ENCODE measurements at places on chromosomes 12 and 14. TPM values are rescaled to one million over a fixed set of nuclear protein-coding genes. Genes with fewer than 3 reads are reported as not detected.

DNA sequence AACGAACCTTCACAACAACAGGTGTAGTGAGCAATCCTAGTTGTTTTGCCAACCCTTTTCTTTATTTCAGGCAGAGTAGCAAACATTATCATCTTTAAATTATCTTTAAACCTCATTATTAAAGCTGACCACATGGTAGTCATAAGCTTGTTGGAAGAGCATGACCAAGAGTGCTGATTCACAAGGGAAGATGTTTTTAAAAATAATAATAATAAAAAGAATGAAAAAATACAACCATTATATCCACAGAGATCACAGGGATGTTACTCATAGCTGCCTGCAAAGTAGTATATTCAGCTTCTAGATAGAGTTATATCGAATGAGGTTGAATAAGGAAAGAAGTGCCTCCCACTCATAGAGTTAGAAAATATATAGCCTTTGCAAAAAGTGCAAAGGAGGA, 101.0 kb upstream of the FLRT2 start:
- H3K4me1 ChIP-seq, result no peaks in the 10 kb centered on the region
- no peak overlapping the region for H3K4me3 ChIP-seq
- no peaks in the 10 kb centered on the region for H3K36me3 ChIP-seq
- H3K27me3 ChIP-seq, result no peaks in the 10 kb centered on the region

The GPX2 gene
- not detected for total RNA-seq

- no peaks in the 10 kb centered on the region for H3K27me3 ChIP-seq
- no peak overlapping the region for H3K27ac ChIP-seq
- H3K4me1 ChIP-seq, result peaks cover 18% of the 10 kb centered on the region
- DNase-seq, result no peak
- H3K4me3 ChIP-seq, result no peak overlapping the region
- H3K36me3 ChIP-seq, result no peaks in the 10 kb centered on the region
These were observed 71.8 kb upstream of the NAP1L1 start for GRCh38 chr12:76156314-76156713.

The PLA2G1B gene
- total RNA-seq, result not detected

DNA sequence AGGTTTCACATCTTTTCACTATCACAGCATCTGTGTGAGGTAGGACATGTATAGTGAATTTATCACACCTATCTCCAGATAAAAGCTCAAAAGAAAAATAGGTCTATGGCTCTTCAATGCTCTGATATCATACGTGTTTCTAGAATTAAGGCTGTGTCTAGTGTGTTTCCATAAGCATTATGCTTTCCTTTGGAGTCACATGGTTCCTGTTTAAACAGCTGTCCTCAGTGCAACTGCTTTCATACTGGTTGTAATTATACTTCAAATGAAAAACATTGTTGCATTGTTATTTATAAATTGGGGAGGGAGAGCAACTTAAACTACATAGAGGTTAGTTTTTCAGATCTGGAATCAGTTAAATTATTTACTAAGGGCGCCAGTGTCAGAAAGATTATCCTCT, 151.6 kb downstream of the SYT1 start:
- H3K4me1 ChIP-seq, result no peaks in the 10 kb centered on the region
- H3K27me3 ChIP-seq, result no peaks in the 10 kb centered on the region
- H3K4me3 ChIP-seq, result no peak overlapping the region
- no peak for DNase-seq

DNA sequence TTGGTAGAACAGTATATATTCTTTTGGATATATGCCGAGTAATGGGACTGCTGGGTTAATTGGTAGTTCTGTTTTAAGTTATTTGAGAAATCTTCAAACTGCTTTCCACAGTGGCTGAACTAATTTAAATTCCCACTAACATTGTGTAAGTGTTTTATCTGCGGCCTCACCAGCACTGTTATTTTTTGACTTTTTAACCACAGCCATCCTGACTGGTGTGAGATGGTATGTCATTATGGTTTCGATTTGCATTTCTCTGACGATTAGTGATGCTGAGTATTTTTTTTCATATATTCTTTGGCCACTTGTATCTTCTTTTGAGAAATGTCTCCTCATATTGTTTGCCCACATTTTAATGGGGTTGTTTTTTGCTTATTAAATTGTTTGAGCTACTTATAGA, 357.4 kb downstream of the C12orf50 start:
- H3K36me3 ChIP-seq, result no peaks in the 10 kb centered on the region
- no peak for DNase-seq
- no peaks in the 10 kb centered on the region for H3K4me1 ChIP-seq
- no peak overlapping the region for H3K4me3 ChIP-seq
- H3K27me3 ChIP-seq, result no peaks in the 10 kb centered on the region

DNA sequence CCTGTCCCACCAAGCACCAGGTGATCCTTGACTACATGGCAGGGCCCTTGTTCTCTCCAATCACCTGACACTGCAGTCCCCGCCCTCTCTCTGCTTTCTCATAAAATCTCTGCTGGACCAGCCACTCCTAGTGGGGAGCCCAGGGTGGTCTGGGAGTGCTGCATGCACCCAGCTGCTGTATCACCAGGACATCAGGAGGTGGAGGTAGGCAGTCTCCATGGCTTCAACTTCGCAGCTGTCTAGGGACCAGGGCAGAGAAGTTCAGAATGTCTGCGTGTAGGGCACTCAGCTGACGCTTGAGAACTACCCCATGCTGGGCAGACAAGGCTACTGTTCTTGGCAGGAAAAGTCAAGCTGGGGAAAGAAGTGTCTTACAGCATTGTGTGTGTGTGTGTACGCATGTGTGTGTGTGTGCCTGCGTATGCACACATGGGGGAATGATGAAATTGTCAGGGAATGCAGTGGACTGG, 2.6 kb downstream of the WSCD2 start:
- H3K4me3 ChIP-seq, result no peak overlapping the region
- DNase-seq, result no peak
- H3K27ac ChIP-seq, result no peak overlapping the region
- no peaks in the 10 kb centered on the region for H3K36me3 ChIP-seq

- no peak for DNase-seq
- H3K4me1 ChIP-seq, result peaks cover 13% of the 10 kb centered on the region
- no peak overlapping the region for H3K27ac ChIP-seq
- no peak overlapping the region for H3K4me3 ChIP-seq
These were observed 75.7 kb downstream of the HSD17B6 start for GRCh38 chr12:56838621-56839488.

- H3K27ac ChIP-seq, result peak overlapping the region; percentile 88
- H3K27me3 ChIP-seq, result no peaks in the 10 kb centered on the region
- peak; percentile 94 for DNase-seq
- H3K36me3 ChIP-seq, result peaks cover 17% of the 10 kb centered on the region
- peaks cover 32% of the 10 kb centered on the region for H3K4me1 ChIP-seq
These were observed 1.3 kb upstream of the TEDC1 start for GRCh38 chr14:105489542-105490266.

GRCh38 chr12:38350342-38351174, 34.0 kb downstream of the ALG10B start:
- no peak overlapping the region for H3K27ac ChIP-seq
- no peaks in the 10 kb centered on the region for H3K36me3 ChIP-seq
- no peak overlapping the region for H3K4me3 ChIP-seq
- H3K4me1 ChIP-seq, result peaks cover 2% of the 10 kb centered on the region

The CLEC14A gene
- total RNA-seq, result not detected

GRCh38 chr12:54196396-54196795, 7.6 kb upstream of the SMUG1 start:
- no peak overlapping the region for H3K27ac ChIP-seq
- H3K27me3 ChIP-seq, result peaks cover 64% of the 10 kb centered on the region
- DNase-seq, result no peak
- H3K4me1 ChIP-seq, result peaks cover 5% of the 10 kb centered on the region
- H3K4me3 ChIP-seq, result no peak overlapping the region

DNA sequence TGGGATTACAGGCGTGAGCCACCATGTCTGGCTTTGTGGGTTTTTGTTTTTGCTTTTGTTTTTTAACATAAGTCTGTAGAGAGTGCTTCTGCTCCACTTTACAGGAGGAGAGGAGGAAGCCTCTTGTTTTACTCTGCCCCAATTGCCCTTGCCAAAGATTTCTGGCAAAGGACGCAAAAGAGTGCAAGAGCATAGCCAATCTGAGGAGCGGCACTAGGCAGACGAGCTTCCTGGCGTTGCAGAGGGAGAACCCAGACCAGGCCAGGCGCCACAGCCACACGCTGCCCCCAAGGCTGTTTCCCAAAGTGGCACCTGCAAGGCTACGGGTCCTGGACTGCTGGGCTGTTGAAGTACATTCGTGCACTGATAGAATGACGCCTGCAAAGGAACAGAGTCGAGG, 96.2 kb downstream of the BBS10 start:
- H3K36me3 ChIP-seq, result no peaks in the 10 kb centered on the region
- no peak overlapping the region for H3K27ac ChIP-seq
- H3K27me3 ChIP-seq, result peaks cover 6% of the 10 kb centered on the region
- DNase-seq, result no peak
- no peaks in the 10 kb centered on the region for H3K4me1 ChIP-seq

The MUCL1 gene
- not detected for total RNA-seq

GRCh38 chr12:75622492-75622891, 111.1 kb upstream of the KRR1 start:
- no peak for DNase-seq
- peaks cover 9% of the 10 kb centered on the region for H3K4me1 ChIP-seq
- H3K36me3 ChIP-seq, result no peaks in the 10 kb centered on the region
- no peak overlapping the region for H3K4me3 ChIP-seq
- no peak overlapping the region for H3K27ac ChIP-seq

The GCN1 gene
- 109 TPM for total RNA-seq

GRCh38 chr14:21475767-21476522, 814 bp downstream of the RAB2B start:
- H3K27me3 ChIP-seq, result no peaks in the 10 kb centered on the region
- H3K36me3 ChIP-seq, result peaks cover 19% of the 10 kb centered on the region
- peak overlapping the region; percentile 98 for H3K4me3 ChIP-seq
- DNase-seq, result no peak
- H3K4me1 ChIP-seq, result peaks cover 31% of the 10 kb centered on the region

DNA sequence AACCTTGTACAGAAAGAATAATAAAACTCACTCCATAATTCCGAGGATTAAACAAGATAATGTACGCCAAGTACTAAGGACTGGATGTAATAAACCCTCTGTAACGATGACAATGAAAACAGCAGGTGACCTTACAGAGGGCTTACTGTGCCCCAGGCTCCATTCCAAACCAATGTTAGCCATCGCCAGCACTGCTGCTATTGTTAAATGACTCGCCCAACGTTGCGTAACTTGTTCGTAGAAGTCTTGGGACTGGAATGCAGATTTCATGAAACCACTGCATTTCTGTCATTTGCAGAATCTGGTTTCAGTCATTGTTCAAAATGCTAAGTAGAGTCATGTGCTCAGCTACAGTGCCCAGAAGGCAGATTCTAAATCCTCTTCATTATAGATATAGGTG, 728 bp upstream of the STON2 start:
- H3K27me3 ChIP-seq, result peaks cover 14% of the 10 kb centered on the region
- DNase-seq, result no peak
- no peak overlapping the region for H3K4me3 ChIP-seq

DNA sequence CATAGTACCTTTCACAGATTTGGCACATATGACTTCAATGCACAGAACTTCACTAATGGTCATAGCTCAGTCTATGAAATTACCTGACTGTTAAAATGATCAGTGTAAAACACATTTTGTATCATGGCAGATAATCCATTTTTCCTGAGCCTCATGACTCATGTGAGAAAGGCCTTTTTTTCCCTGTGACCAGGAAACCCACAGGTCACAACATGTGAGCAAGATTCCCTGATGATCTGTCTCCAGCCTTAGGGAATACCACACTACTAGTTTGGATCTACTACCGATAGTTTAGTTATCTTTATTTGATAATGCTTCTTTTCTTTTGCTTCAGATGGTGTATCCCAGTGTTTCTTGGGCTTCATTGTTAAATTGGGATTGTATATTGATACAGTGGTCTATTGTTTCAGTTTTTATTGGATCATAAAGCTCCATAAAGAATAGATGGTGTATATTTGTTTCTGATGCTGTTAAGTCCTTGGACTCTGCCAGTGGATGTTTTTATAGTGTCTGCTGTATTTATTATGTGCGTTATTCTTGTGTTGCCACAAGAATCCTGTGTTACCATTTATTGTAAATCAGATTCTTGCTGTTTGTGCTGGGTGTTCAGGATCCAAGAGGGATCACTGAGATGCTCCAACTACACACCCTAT, 248.7 kb upstream of the PELI2 start:
- peaks cover 13% of the 10 kb centered on the region for H3K27me3 ChIP-seq
- H3K4me1 ChIP-seq, result no peaks in the 10 kb centered on the region
- no peak overlapping the region for H3K4me3 ChIP-seq
- no peaks in the 10 kb centered on the region for H3K36me3 ChIP-seq
- no peak overlapping the region for H3K27ac ChIP-seq
- DNase-seq, result no peak

The GAS2L3 gene
- total RNA-seq, result 3.5 TPM

The SETD1B gene
- 30.9 TPM for total RNA-seq

The PRKD1 gene
- not detected for total RNA-seq

The DCAF5 gene
- 38.4 TPM for total RNA-seq

GRCh38 chr12:112439769-112440168, 21.0 kb downstream of the PTPN11 start:
- DNase-seq, result no peak
- H3K27me3 ChIP-seq, result no peaks in the 10 kb centered on the region
- peaks cover 6% of the 10 kb centered on the region for H3K4me1 ChIP-seq
